ENCODE measurements at places on chromosomes 11 and 22.

GRCh38 chr11:36347384-36347906 lies 51.4 kb downstream of the PRR5L start:
- DNase-seq = no peak
- no peaks in the 10 kb centered on the region for H3K4me1 ChIP-seq
- H3K4me3 ChIP-seq = no peak overlapping the region
- H3K27me3 ChIP-seq = no peaks in the 10 kb centered on the region

DNA sequence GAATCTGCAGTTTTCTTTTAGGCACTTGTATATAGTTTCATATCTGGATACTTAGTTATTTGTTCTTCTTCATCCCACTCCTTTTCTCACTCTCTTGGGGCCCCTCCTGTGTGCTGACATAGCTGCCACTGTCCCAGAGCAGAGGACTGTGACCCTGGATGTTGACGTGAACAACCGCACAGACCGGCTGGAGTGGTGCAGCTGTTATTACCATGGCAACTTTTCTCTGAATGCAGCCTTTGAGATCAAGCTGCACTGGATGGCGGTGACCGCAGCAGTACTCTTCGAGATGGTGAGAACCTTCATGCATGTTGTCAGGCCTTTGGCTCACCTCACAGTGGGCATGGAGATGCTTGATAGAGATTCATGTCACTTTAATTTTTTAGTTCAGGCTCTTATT lies 50.9 kb upstream of the YWHAH start:
- DNase-seq = no peak
- H3K4me1 ChIP-seq = no peaks in the 10 kb centered on the region

- no peaks in the 10 kb centered on the region for H3K27me3 ChIP-seq
- peaks cover 32% of the 10 kb centered on the region for H3K36me3 ChIP-seq
- H3K4me3 ChIP-seq = no peak overlapping the region
- DNase-seq = no peak
- no peak overlapping the region for H3K27ac ChIP-seq
Measured at GRCh38 chr11:119284344-119285157, 32.4 kb downstream of the MCAM start.

DNA sequence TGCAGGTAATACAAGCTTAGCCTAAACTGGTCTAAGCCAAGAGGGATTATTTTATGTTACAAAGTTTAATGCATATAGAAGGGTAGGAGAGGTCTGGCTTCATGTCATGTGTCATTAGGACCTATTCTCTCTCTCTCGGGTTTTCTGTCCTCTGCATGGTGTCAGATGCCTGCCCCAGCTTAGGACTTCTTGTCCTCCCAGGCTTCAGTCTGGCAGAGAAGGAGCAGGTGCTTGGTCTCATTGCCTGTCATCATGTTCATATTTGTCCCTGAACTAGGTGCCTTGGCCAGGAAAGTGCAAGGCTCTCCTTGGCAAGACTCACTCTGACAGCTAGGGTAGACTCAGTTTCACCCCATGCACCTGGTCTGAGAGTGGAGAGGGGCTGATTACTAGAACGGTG lies 126.3 kb downstream of the ADAMTS15 start:
- no peaks in the 10 kb centered on the region for H3K36me3 ChIP-seq
- H3K4me1 ChIP-seq = no peaks in the 10 kb centered on the region
- H3K27ac ChIP-seq = no peak overlapping the region

DNA sequence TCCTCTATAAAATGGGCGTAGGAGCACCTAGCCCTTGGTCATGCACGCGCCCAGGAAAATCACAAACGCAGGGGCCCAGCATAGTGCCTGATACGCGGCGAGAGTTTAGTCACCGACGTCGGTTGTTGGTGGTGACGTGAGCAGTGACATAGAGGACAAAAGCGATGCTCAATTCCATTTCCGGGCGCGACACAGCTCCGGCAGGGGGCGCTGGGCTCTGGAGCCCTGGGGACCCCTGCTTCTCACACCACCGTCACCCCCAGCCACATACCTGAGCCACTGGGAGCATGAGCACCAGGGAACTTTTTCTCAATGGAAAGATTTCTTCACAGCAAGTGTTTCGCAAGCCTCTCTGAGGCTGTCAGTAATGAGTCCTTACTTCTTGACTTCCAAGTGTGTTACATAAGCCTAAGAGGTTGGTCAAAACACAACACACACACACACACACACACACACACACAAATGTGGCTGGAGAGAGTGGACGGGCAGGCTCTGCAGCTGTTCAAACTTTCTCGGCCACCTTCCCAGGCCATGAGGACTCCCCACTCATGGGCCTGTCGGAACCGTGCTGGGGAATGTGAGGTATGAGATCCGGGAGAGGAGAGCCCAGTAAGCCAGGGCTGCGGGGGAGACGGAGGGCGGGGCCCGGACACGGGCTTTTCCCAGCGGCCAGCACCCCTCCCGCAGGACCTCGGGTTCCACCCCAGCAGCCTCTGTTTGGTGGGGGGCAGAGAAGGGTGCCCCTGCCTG lies 36.9 kb upstream of the LINC01488 start:
- peaks cover 11% of the 10 kb centered on the region for H3K4me1 ChIP-seq

DNA sequence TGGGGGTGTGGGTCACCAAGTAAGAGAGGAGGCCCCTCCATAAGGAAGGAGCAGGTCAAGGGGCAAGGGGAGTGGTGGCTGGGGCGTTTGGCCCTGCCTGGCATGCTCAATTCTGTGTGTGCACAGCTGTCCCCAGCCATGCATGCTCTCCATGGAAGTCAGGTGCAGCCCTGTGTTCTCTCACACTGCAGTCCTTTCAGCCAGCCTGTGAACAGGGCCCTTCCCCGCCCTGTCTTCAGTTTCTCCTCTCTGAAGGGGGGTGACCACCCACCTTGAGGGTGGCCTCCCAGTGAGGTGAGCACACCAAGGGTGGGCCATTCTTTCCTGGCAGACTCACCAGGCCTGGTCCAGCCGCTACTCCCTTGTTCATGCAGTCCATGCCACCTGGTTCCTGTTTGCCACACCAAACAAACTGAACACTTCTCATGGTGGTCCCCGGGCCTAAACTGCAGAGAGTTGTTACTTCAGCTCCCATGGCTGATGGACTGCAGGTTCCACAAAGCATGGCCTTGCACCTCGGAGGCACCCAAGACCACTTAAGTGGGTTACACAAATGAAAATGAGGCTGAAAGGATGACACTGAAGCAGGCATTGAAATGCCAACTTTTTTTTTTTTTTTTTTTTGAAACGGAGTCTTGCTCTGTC lies 1.7 kb upstream of the CHCHD10 start:
- DNase-seq = no peak
- no peak overlapping the region for H3K27ac ChIP-seq
- no peaks in the 10 kb centered on the region for H3K27me3 ChIP-seq
- no peaks in the 10 kb centered on the region for H3K4me1 ChIP-seq

DNA sequence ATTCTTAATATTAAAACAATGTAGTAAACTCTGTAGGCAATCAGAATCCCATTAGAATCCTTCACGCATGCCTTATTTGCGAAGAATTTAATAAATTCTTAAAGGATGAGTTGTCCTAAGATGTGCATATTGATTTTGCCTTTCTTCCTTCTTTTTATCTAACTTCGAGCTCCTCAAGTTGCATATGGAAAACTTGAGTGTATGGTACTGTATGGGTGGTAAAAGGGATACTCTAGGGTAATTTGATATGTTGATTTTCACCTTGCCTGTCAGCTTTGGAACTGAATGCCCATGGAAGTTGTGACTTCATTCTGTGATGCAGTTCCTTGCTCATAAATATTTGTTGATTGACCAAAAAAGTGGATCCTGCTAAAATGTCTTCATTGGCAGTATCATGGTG lies 193.8 kb downstream of the DDX10 start:
- DNase-seq = no peak
- no peaks in the 10 kb centered on the region for H3K27me3 ChIP-seq
- H3K27ac ChIP-seq = no peak overlapping the region
- no peaks in the 10 kb centered on the region for H3K4me1 ChIP-seq
- no peaks in the 10 kb centered on the region for H3K36me3 ChIP-seq

DNA sequence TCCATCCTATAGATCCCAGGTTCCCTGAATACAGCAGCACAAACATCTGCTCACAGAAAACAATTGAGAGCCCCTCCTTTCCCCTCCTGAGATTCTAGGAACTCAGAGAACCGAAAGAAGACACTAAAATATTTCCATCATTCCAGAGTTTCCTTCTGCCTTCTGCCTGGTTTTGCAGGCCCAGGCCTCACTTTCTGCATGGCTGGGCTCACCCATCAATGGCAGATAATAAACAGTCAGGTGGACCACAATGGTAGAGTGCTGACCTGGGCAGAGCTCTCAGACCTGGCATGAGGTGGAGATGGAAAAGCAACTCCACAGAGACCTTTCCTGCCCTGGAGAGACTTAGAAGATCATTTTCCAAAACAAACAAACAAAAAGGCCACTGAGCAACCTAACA lies 389.1 kb downstream of the NXPE2 start:
- H3K27ac ChIP-seq = no peak overlapping the region
- no peaks in the 10 kb centered on the region for H3K4me1 ChIP-seq
- DNase-seq = no peak
- H3K36me3 ChIP-seq = no peaks in the 10 kb centered on the region

DNA sequence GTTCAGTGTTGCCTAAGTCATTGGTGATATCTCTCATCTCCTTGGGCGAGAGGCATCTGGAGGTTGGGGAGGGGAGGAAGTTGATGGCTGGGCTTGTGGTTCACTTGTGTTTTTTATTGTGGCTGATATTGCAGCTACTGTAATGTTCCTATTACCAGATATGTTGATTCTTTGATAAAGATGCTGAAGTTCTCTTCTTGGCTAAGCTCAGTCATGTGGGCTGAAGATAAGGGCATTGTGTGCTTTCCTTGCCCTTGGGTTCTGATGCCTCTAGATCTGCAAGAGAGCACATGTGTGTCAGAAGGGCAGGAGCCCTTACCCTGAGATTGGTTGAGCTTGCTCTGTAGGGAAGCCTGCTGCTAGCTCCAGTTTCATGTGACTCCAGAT lies 12.0 kb downstream of the STX3 start:
- H3K27ac ChIP-seq = no peak overlapping the region
- DNase-seq = no peak
- H3K27me3 ChIP-seq = no peaks in the 10 kb centered on the region

GRCh38 chr11:30935861-30936260 lies 349.7 kb upstream of the MPPED2 start:
- no peak overlapping the region for H3K4me3 ChIP-seq
- H3K27me3 ChIP-seq = no peaks in the 10 kb centered on the region
- H3K36me3 ChIP-seq = no peaks in the 10 kb centered on the region
- H3K27ac ChIP-seq = no peak overlapping the region

DNA sequence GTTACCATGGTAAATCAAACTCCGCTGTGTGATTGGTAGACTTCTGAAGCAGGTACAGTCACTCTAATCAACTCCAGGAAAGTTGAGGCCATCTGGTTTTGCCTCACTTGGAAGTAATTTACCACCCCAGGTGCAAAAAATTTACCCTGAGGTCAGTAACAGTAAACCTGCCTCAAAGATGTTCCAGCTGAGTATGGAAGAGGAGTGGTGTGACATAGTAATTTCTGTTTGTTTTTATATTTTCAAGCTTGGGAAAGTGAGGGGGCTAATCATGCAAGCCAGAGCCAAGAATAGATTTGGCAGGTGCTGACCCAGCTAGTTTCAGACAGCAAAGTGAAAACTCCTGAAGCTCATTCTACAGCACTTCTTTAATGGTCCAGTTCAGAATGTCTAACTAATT lies 691.6 kb downstream of the NTM start:
- no peak overlapping the region for H3K4me3 ChIP-seq
- H3K27me3 ChIP-seq = no peaks in the 10 kb centered on the region
- H3K4me1 ChIP-seq = no peaks in the 10 kb centered on the region
- H3K36me3 ChIP-seq = no peaks in the 10 kb centered on the region

GRCh38 chr11:93020248-93021046 lies 51.0 kb downstream of the MTNR1B start:
- no peak for DNase-seq
- peaks cover 4% of the 10 kb centered on the region for H3K4me1 ChIP-seq
- no peaks in the 10 kb centered on the region for H3K36me3 ChIP-seq
- no peak overlapping the region for H3K4me3 ChIP-seq
- no peaks in the 10 kb centered on the region for H3K27me3 ChIP-seq

DNA sequence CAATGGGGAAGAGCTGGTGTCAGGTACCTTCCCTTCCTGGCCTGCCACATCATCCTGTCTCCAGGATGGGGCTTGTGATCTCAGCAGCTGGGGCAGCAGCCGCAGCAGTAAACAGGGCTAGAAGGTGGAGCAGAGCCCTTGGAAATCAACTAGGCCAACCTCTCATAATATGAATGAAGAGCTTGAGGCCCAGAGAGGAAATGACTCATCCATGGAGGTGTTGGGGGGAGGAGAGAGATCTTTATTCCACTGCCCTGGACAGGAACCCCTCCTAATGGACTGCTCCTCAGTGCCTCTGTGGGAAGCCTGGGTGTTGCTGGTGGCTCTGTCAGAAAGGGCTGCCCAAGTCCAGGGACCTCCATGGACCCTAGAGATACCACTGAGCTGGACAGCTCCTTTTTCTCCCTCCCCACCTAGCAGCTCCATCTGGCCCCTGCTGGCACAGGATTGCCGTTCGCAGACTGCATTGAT lies 111.8 kb downstream of the OSBP2 start:
- no peak for DNase-seq
- no peak overlapping the region for H3K27ac ChIP-seq
- H3K4me3 ChIP-seq = no peak overlapping the region
- H3K4me1 ChIP-seq = peaks cover 2% of the 10 kb centered on the region

GRCh38 chr11:2816941-2817421 lies 68.6 kb downstream of the CDKN1C start:
- H3K27ac ChIP-seq = no peak overlapping the region
- no peak overlapping the region for H3K4me3 ChIP-seq
- no peak for DNase-seq

- H3K27me3 ChIP-seq = no peaks in the 10 kb centered on the region
- no peaks in the 10 kb centered on the region for H3K4me1 ChIP-seq
- no peak overlapping the region for H3K4me3 ChIP-seq
- no peak for DNase-seq
- no peaks in the 10 kb centered on the region for H3K36me3 ChIP-seq
- H3K27ac ChIP-seq = no peak overlapping the region
Measured at GRCh38 chr11:110524238-110524637, 94.5 kb downstream of the FDX1 start.

- no peaks in the 10 kb centered on the region for H3K27me3 ChIP-seq
- no peak for DNase-seq
- H3K36me3 ChIP-seq = no peaks in the 10 kb centered on the region
- H3K4me1 ChIP-seq = no peaks in the 10 kb centered on the region
- no peak overlapping the region for H3K4me3 ChIP-seq
- no peak overlapping the region for H3K27ac ChIP-seq
Measured at GRCh38 chr11:121448431-121448941, 3.6 kb upstream of the SORL1 start.

DNA sequence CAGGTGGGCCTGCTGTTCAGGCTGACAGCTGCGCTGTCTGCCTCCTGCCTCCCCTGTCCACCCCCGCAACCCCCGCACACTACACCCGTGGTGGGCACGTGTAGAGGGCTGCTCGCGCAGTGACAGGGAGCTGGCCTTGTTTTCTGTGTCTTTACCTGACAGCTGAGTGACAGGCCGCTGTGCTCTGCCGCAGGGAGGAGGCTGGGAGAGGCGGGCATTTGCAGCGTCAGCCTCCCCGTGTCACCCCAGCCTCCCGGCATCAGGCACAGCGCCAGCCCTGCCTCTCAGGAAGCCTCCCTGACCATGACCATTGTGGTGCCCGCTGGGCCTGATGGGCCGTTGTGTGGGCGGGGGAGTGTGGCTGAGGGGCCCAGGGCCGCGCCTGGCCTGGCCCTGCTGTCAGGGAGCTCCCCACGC lies 32.0 kb upstream of the RELT start:
- peaks cover 24% of the 10 kb centered on the region for H3K4me1 ChIP-seq
- H3K4me3 ChIP-seq = peak overlapping the region; percentile 18
- no peak for DNase-seq
- peak overlapping the region; percentile 81 for H3K27ac ChIP-seq

All from ascending aorta (tissue), 2 donors.